ENCODE measurements at places on chromosomes 3 and 15.

- DNase-seq, result no peak
These were observed 27.7 kb downstream of the CLASP2 start for GRCh38 chr3:33690341-33690740.

DNA sequence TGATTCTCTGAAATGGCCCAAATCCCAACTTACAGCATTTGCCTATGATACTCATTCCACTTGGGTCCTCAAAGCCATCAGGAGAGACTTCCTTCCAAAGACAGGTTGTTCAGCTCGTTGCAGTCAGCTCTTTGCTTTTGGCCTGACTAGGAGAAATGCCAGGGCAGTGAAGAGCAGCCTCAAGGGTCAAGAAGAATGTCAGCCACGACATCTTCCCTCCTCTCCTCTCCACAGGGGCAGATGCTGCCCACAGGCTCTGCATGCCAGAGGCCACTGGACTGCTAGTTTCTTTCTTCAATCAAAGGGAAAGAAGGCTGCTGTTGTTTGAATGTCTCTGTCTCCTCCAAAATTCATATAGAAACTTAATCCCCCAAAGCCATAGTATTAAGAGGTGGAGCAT, 201.7 kb upstream of the PFN2 start:
- no peak for DNase-seq

DNA sequence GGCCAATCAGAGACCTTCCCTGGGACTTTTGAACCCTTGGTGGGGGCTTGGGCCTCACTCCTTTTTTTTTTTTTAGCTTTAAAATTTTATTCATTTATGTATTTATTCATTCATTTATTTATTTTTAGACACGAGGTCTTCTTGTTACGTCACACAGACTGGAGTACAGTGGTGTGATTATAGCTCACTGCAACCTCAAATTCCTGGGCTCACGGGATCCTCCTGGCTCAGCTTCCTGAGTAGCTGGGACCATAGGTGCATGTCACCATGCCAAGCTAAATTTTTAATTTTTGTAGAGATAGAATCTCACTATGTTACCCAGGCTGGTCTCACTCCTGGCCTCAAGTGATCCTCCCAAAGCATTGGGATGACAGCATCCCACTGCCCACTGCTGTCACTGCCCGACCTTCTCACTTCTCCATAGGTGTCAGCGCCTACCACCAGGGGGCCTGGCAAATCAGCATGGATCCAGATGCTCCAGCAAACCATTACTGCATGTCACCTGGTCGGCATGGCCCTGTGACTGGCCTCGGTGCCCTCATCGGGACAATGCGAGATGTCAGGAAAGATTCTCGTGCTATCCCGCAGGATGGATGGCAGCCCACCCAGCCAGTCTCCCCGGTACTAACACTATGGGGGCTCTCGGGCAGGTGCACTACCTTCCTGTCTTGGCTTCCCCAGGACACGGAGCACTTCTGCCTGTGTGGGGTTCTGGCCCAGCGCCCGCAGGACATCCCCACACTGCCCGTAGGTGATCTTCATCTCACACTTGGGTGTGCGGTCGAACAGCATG, 3.0 kb downstream of the MYL3 start:
- no peak for DNase-seq

GRCh38 chr3:142660383-142660782, 63.5 kb upstream of the TRPC1 start:
- DNase-seq, result no peak

GRCh38 chr15:47300596-47300995, 416.7 kb upstream of the SEMA6D start:
- DNase-seq, result no peak

- no peak for DNase-seq
These were observed 35.0 kb downstream of the CTSH start for GRCh38 chr15:78909791-78910228.

DNA sequence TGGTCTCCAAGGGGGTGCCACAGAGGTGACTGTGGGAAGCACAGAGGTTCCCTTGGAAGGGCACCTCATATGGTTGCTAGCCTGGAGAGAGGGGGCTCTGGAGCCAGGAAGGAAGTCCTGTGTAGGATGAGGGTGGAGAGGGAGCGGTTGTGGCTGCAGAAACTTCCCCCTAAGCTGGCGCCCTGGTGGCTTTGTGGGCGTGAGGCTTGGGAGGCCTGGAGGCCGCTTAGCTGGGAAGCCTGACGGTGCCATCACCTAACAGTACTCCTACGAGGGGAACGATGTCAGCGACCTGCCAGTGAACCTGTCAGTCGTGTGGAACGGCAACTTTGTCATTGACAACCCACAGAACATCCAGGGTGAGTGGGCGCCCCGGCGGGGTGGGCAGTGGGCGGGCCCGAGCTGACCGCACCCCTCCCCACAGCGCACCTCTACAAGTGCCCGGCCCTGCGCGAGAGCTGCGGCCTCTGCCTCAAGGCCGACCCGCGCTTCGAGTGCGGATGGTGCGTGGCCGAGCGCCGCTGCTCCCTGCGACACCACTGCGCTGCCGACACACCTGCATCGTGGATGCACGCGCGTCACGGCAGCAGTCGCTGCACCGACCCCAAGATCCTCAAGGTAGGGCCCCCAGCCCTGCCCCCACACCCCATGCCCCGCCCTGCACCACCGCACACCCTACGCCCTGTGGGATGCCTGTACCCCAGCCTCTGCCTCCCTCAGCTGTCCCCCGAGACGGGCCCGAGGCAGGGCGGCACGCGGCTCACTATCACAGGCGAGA, 31.0 kb downstream of the PLXNA1 start:
- no peak for DNase-seq

GRCh38 chr3:59128685-59129084, 78.9 kb upstream of the CFAP20DC start:
- DNase-seq, result no peak

- DNase-seq, result no peak
These were observed 203.7 kb downstream of the ABHD5 start for GRCh38 chr3:43894176-43895049.

GRCh38 chr3:61639991-61640390, 78.6 kb downstream of the PTPRG start:
- no peak for DNase-seq

- DNase-seq, result no peak
These were observed 49.9 kb downstream of the TRANK1 start for GRCh38 chr3:36894914-36895313.

DNA sequence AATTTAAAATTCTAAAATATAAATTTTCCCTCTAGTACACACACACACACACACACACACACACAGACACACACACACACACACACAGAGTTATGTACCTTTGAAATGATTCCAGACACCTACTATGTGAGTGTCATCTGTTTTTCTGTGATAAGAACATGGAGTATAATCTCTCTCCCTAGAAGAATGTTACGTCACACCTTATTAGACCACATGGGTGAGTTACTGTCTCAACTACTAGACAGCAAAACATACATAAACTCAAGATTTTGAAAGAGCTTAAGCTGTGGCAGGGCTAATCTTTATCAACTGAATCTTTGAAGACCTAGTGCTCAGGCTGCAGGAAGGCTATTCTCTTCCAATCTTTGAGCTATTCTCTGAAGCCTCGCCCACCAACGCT, 385.9 kb upstream of the BCHE start:
- no peak for DNase-seq

GRCh38 chr15:39579487-39580116, 1.3 kb upstream of the THBS1 start:
- DNase-seq, result no peak

DNA sequence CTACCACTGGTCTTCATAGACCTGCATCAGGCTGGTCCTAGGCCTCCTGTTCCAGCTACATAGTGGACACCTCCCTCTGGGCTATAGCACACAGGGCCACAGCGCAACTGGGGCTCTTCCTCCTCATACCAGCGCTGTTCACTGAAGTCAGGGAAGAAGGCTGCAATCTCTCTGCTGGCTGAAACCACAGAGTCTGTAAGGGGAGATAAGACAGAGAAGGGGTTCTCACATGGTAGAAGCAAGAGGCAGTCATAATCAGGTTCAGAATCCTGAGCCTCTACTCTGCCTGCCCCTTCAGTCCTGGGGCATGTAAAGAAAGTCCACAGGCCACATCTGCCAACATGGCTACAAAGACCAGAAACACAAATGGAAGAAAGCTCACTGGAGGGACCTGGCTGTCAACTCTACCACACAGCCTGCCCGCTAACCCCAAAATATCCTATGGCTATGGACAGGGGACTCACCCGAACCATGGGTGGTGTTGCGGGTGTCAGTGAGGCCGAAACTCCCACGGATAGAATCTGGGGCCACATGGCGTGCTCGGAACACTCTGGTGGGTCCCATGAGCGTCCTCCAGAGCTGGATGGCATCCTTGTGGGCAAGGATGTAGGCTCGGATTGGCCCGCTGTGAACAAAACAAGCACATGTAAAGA, 38.7 kb downstream of the SPINK8 start:
- no peak for DNase-seq

DNA sequence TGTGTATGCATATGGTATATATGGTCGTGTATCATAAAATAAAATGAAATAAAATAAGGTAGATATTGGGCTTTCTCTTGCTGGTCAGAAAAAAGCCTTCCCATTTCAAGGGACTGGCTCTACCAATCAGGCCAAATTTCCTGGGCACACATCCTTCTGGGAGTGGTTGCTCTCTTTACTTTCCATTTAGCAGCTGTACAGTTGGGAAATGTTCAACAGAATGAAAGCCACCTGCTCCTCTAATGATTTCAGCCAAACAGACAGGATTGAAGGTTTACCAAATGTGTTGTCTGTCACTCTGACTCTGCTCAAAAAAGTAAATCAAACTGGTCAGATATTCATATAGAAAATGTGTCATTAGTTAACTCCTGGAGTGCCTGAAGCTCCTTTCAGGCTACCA, 380.4 kb downstream of the ROBO2 start:
- no peak for DNase-seq

GRCh38 chr15:42593143-42593542, 17.7 kb downstream of the STARD9 start:
- DNase-seq, result no peak

DNA sequence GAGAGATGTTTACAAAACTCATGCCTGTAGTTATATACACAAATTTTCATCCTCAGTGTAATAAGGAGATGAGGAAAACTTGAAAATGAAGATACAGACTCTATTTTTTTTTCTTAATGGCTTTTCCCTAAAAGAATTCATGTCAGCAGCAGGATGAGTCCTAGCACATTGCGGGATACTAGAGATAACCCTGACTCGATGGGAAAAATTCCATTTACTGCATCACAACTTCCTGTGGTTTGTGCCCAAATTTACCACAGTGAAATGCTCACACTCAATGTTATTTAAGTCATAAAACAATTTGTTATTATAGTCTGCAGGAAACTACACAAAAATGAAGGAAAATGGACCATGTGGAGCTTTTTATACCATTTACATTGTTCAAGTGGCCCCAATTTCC, 581.9 kb upstream of the ZNF717 start:
- DNase-seq, result no peak

DNA sequence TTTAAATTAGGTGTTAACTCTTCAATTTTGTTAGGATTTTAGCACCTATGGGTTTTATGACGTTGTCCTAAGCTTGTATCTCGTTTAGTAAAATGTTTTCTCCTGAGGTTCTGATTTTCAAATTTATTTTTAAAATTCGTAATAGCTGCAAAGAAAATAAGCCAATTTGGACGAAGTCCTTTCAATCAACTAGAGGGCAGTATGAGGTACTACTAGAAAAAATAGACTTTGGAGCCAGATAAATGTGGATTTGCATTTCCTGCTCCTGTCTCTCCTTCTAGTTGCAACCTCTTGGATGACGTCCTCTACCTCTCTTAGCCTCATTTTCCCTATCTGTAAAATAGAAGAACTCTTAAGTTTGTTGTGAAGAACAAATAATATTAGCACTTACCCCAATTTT, 81.1 kb downstream of the SLTM start:
- no peak for DNase-seq

- DNase-seq, result no peak
These were observed 74.4 kb downstream of the DLG1 start for GRCh38 chr3:197224034-197224444.

- DNase-seq, result no peak
These were observed 19.7 kb downstream of the CFAP100 start for GRCh38 chr3:126414406-126414805.

- no peak for DNase-seq
These were observed 260.1 kb downstream of the UACA start for GRCh38 chr15:70503073-70503745.

- DNase-seq, result no peak
These were observed 13.0 kb upstream of the MAPK6 start for GRCh38 chr15:52005748-52006701.
